ENCODE measurements at places on chromosomes 13 and 19.

- DNase-seq = peak; percentile 63
Observed at GRCh38 chr19:3047496-3048189, 14.7 kb downstream of the TLE5 start.

DNA sequence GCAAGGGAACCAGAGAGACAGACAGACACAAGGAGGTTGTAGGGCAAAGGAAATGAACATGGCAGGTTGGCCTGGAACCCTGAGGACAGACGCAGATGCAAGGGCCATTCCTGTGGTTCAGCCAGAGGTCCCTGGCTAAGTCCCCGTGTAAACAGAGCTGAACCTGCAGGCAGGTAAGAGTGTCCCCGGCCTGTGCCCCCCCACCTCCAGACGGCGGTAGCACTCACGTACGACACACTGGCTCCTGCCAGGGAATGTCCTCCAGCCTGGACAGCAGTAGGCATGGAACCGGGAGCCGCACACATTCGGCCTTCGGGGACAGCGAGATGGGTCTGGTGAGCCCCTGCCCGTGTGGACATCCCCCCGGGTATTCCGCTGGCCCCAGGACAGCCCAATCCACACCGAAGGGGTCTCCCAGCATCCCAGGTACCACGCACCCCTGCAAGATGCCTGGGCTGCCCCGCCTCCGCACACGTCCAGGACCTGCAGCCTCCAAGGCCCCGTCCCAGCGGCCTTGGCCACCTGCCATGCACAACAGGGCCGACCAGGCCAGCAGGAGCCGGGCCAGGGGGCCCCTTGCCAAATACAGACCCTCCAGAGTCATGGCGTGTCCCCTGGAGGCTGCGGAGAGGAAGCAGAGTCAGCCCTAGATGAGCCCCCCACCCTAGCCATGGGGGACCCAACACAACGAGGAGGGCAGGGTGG lies 2.4 kb downstream of the FBN3 start:
- DNase-seq = no peak

GRCh38 chr19:36114721-36115452 lies at the start of gene POLR2I:
Gene POLR2I, minus strand, starts transcription at chr19:36114875. Its CDS starts 19 bp downstream, at chr19:36114856.
- DNase-seq = peak; percentile 99

- no peak for DNase-seq
Observed at GRCh38 chr19:11024259-11024658, 63.4 kb downstream of the SMARCA4 start.

- no peak for DNase-seq
Observed at GRCh38 chr19:49264258-49264657, 60.7 kb downstream of the SLC6A16 start.

DNA sequence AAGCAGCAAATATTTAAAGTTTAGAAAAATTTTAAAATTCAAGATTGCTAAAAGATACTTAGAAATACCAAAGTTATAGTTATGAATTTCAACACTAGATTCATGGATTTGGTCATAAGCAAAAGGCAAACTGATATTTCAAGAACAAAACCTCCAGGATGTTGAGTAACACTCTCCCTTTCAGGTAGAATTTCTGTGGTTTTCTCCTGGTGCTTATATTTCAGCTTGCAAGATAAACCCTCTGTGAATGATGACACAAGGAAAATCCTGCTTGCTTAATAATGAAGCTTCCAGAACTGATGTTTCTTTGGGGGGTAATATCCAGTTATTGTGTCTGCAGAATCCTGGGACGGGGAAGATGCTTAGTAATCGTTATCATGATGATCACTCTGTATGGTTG lies 320.3 kb upstream of the EDNRB start:
- no peak for DNase-seq

- DNase-seq = no peak
Observed at GRCh38 chr13:105048677-105049076, 1486.8 kb downstream of the EFNB2 start.

- DNase-seq = no peak
Observed at GRCh38 chr19:5030136-5030820, 61.4 kb downstream of the KDM4B start.

GRCh38 chr13:23828086-23828485 lies 61.1 kb downstream of the MIPEP start:
- DNase-seq = no peak

DNA sequence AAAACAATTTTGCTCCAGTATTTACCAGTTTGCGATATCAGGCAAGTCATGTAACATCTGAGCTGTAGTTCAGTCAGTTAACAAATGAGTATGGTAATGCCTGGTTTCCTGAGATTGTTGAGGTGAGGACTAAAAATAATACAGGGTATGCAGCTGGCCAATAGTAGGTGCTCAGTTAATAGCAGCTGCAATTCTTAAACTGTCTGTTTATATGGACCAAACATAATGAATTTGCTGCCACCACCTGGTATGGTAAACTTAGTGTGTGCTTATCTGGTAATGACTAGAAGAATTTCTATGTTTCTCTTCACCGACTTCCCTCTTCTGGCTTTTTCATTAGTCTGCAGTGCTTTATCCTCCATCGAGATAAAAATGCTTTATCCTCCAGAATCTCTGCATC lies 9.1 kb downstream of the ZMYM2 start:
- no peak for DNase-seq

- no peak for DNase-seq
Observed at GRCh38 chr13:98293570-98294142, 116.6 kb upstream of the RNF113B start.

- DNase-seq = no peak
Observed at GRCh38 chr13:59728896-59729545, 434.7 kb downstream of the DIAPH3 start.

GRCh38 chr13:54029226-54029625 lies 1000.6 kb downstream of the OLFM4 start:
- peak; percentile 95 for DNase-seq

DNA sequence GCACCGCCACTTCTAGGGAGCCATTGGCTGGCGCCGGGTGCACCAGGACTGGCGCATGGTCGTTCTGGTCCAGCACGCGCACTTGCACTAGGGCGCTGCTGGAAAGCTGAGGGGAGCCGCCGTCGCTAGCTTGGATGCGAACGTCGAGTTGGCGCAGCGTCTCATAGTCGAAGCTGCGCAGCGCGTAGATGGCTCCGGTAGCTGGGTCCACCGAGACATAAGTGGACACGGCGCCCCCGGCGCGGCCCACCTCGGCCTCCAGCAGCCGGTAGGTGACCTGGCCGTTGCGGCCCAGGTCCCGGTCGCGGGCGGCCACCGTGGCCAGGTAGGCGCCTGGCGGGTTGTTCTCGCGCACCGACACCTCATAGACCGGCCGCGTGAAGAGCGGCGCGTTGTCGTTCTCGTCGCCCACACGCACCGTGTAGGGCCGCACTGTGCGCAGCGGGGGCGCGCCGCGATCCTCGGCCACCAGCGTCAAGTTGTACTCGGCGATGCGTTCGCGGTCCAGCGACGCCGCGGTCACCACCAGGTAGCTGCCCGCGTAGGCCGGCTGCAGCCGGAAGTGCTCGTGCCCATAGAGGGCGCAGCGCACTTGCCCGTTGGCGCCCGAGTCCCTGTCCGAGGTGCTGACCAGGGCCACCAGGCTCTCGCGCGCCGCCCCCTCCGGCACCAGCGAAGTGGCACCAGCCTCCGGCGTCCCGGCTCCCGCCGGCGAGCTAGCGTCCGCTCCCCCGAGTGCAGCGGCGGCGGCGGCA lies 1.7 kb downstream of the PCDH8 start:
- DNase-seq = no peak

GRCh38 chr13:99610702-99611289 lies 109.5 kb downstream of the TM9SF2 start:
- no peak for DNase-seq

GRCh38 chr19:35332817-35333216 lies 3.8 kb downstream of the CD22 start:
- no peak for DNase-seq

GRCh38 chr19:40284501-40285352 lies at the start of gene AKT2:
Gene AKT2, minus strand, starts transcription at chr19:40285345. Its CDS starts 20,078 bp downstream, at chr19:40265267.
- peak; percentile 49 for DNase-seq

DNA sequence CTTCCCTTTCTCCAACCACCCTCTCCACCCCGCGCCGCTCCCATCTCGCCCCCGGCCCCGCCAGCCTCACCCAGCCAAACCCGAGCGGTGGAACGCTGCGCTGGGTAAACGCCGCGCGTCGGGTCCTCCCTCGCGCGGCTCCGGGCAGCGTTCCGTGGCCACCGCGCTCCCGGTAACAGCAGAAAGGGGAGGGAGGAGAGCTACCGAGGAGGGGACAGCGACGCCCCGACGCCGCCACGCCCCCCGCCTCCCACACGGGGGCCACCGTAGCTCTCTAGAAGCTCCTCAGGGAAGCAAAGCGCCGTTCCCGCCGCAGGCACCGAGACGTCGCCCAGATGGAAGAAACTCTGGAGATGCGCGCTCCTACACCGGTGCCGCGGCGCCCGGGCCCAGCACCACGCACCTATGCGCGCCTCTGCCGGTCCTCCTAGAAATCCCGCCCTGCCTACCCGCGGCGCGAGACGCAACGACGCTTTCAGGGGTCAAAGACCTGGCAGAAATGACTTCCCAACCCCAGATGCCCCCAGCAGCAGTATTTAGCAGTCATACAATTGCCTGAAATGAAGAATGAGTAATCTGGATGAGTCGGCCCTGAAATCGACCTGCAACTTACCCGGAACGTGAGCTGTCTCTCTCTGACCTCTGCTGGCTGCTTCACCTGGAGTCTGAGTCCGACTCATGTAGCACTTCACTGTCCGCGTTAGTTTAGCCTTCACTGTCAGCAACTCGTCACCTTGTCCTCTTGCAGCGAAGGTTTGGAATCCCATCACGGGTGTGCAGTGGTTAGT lies at the start of gene RUBCNL:
TSS of gene RUBCNL (minus strand) at position 189 of the 788 bp plus-strand sequence. CDS start 14,777 bp downstream, outside the sequence.
- peak; percentile 10 for DNase-seq

GRCh38 chr19:50147462-50148423 lies 15.3 kb downstream of the IZUMO2 start:
- DNase-seq = peak; percentile 72

GRCh38 chr19:36819130-36819630 lies 19.0 kb downstream of the ZNF790 start:
- no peak for DNase-seq

- no peak for DNase-seq
Observed at GRCh38 chr13:76778853-76779252, 107.4 kb downstream of the KCTD12 start.

GRCh38 chr13:79003989-79004898 lies 345.3 kb upstream of the OBI1 start:
- no peak for DNase-seq

DNA sequence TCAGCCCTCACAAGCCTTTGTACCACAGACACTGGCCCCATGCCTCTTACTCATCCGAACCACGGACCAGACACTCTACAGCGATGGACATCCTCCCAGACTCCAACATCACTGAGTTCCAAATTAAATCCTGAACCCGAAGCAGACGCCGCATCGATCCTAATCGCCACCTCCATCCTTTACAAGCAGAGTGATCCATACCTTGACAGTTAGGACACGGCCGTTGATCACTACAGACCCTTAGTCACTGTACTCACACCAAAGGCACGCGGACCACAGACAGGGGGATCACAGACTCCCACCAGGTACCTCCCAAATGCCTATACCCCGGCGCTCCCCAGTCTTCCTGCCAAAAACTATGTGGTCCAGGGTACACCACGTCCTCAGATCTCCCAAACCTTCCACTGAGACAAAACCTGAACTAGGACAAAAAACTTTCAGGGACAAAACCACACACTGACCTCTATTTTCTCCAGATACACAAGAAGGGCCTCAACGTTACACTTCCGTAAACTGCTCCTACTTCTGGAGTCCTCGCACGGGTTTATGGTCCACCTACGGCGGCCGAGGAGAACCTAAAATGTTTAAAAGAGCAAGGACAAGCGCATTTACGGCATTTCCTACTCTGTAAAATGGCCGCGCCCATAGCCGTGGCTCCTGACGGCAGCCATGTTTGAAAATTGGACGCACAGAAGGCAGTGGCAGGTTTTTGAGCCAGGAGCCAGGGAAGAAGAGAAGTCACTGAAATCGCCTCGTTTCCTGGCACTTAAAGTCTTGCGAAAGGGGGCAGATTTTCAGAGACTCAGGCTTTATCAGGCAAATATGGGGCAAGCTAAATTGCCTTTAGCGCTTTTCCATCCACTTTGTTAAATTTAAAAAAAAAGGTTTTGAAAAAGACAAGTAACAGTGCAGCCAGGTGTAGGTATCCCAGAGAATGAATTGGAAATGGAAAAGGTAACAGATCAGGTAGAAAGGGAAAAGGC lies at the start of gene ZNF350:
TSS of gene ZNF350 (minus strand) at position 532 of the 983 bp plus-strand sequence. CDS start 12,480 bp downstream, outside the sequence.
- peak; percentile 87 for DNase-seq

DNA sequence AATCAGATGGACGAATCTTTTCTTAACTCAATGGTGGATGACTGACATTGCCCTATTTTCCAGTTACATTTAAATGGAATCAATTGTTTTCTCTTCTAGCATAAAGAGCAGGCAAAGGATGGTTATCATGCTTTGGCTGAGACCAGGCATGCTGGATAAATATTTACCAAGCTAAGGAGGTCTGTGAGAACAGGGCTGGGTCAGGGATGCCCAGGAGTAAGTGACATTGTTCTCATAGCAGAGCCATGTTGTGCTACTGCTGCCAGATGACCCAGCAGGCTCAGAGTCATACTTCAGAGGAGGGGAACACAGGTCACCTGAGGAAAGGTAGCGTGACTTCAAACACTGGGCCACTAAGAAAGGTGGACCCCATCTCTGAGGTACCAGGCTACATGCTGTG lies 116.0 kb upstream of the RNF113B start:
- no peak for DNase-seq

GRCh38 chr13:21060338-21061028 lies 903 bp downstream of the LATS2 start:
- no peak for DNase-seq

DNA sequence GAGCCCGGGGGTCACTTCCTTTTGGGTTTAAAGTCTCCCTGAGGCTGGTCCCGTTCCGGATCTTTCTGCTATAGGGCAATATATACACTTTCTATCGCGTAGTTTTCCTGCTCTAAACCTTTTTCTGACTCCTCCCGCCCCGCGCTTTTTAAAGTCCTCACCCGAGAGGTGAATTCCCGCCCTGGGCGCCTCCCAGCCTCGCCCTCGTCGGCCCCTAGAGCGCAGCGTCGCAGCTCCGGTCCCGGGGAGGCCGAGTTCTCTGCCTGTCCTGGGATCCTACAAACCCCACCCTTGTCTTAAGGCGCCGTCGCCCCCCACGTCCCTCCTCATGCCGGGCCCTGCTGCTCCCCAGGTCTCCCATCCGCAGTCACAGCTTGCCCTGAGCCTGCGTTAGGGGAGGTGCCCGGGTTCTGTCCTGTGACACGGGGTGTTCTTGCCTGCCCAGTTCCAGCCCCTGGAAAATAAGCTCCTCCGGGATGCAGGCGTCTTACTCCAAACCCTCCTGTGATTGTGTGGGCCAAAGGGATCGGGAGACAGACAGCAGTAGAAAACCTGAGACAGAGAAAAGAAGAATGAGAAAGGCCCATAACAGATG lies 491 bp downstream of the ZNF525 start:
- no peak for DNase-seq

GRCh38 chr13:111879719-111880118 lies 187.2 kb upstream of the SOX1 start:
- DNase-seq = no peak

GRCh38 chr19:34655651-34656050 lies 21.3 kb downstream of the SCGB2B2 start:
- DNase-seq = no peak

GRCh38 chr19:11383706-11384048 lies 437 bp downstream of the EPOR start:
- no peak for DNase-seq

Measured in ACHN (cell line).